EH (cell line): ENCODE measurements at places on chromosomes 12 and 14.

GRCh38 chr12:101962486-101962885, 85.1 kb downstream of the DRAM1 start:
- DNase-seq = no peak

DNA sequence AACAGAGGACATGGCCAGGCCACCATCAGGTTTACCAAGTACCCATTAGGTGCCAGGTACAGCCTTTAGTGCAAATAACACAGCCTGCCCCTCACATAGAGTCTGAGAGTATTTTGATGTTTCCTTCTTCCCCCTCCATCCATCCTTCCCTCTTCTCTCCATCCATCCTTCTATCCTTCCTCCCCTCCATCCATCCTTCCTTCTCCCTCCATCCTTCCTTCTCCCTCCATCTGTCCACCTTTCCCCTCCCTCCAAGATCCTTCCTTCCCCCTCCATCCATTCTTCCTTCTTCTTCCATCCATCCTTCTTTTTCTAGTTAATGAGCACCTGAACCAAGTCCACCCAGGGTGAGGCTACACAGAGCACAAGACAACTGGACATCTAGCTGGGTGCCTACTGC, 39.8 kb downstream of the ITPK1 start:
- DNase-seq = no peak

DNA sequence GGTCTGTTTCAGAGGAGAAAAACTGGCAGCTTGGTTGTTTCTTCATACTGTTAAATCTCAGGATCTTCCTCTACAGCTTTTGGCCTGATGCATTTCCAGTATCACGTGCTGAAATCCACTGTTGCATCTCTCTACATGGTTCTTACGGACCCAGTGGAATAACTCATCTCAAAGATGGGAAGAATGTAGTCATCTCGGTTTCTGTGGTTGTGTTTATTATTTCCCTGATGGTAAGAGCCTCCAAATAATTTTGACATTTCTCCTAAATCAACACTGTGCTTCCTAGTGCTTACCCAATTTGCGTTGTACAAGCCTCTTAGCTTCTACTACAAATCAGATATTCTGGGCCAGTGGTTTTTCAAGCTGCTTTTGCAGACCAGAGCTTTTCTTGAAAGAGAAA, 812.8 kb downstream of the C12orf50 start:
- DNase-seq = no peak

DNA sequence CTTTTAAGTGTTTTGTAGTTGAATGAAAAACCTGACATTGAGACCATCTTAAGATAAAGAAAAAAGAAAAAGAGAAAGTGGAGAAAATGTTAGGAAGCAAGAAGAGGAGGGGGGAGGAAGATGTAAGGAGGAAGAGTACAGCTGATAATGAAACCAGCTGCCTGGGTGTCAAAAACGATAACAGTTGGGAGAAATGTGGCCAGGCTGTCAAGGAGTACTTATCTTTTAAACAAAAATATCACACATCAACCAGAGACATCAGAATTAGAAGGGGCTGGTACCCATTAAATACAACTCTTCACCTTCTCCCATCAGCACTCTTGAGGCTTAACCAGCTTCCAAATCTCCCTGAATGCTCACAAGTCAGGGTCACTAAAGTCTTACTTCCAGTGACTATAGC, 4.5 kb downstream of the SLC11A2 start:
- DNase-seq = no peak

DNA sequence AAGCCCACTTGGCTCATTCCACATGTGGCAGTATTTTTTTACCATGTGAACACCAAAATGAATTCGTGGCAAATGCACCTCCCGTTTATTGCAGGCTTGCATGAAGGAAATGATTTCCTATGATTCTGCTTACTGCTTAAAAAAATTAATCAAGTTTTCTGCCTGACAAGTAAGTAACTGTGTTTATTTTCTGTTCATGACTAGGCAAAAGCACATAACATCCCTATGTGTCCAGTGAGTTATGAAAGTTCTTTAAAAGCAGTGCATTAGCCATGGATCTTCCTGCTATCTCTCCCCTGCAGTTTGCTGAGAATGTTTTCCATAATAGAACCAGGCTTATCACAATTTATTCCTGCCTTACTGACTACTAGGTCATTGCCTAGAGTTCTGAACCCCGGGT, 20.4 kb downstream of the GPR65 start:
- no peak for DNase-seq

DNA sequence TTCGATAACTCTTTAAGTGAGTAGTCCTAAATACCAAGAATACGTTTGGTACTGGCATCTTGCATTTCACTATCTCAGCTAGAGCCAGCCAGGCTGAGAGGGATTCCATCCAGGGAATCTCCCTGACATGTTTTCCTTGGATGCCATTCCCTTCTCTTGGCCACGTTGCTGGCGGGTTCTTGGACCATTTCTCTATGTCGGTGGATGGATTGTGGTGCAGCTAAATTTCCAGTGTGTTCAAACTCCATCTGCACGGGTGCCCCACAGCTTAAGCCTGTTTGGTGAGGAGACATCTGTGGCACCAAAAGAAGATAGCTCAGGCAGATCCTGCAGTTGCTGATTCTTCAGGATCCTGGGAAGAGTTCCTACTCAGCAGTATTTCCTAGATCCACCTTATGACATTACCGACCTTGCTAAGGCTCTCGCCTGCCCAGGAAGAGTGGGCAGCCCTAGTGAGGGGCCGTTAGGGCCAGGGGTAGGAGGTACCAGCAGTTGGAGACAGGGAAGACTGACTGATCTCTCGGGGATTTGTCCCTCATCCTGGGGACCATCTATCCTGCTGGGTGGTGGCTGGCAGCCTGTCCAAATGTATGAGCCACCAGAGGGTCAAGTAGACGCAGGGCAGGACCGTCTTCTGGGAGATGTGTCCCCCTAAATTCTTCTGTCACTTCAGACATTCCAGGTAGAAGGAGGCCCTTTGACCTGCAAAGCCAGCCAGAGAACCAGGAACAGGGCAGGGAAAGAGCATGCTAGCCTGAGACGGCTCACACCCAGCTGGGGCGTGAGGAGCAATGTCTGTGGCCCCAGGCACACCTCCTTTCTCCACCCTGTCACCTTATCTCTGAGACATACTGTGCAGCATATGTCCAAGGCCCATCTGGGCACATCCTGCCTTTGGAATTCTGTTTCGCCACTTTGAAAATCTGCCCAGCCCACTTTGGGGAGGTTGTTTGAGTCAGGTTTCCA, 72.6 kb upstream of the CAPRIN2 start:
- no peak for DNase-seq

DNA sequence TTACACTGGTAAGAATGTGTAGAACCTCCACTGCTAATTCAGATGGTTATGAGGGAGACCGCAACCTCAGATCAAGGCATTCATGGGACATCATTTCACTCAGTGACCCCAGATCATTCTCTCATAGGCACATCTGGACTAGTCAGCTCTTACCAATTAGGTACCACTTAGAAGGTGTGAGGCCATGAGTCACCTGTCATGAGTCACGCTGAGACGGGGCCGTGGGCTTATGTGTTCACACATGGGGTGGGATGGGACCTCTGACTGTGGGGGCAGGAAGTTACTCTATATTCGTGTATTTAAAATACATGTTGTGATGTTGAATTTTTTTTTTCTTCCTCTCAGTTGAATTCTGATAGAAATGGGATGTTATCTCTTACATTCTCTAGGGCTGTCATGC, 55.9 kb downstream of the CCDC92 start:
- DNase-seq = peak; percentile 31

DNA sequence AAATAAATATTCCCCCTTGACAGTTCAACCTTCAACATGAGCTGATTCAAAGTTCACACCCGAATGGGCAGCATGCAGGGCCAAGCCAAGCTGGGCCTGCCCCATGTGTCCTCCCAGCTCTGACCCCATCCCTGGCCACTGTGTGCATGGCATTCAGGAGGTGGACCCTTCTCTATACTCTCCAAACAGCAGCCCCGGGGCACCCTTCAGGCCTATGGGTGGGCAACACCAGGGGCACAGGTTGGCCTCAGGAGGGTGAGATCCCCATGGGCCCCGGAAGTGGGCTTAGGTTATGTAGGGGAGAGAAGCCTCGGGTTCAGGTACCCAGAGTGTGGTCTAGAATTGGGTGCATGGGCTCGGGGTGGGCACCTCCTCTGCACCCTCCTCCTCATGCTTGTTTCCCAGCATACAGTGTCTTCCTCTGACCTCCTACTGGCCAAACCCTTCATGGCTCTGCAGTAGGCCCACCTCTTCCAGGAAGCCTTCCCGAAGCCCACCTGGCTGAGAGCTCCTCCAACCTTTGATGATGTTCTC, 31.5 kb upstream of the BCL7A start:
- no peak for DNase-seq

GRCh38 chr14:100736269-100737180, 9.8 kb downstream of the DLK1 start:
- DNase-seq = no peak

DNA sequence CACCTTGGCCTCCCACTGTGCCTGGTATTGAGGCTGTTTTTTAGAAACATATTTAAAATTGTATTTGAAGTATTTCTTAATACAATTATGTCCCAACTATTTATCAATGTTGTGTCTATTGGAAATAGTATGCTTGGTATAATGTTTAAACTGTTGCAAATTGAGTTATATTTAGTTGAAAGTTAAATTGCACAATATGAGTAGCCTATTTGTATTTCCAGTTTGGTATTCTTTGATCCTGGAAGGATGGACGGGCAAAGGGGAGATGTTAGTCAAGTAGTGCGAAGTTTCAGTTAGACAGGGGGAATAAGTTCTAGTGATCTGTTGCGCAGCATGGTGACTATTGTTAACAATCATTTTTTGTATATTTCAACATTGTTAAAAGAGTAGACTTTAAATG, 111.5 kb downstream of the NUBPL start:
- DNase-seq = no peak

GRCh38 chr12:67890726-67891258, 98.5 kb upstream of the IFNG-AS1 start:
- peak; percentile 29 for DNase-seq

GRCh38 chr12:71780237-71780822, 25.7 kb downstream of the RAB21 start:
- DNase-seq = peak; percentile 54

DNA sequence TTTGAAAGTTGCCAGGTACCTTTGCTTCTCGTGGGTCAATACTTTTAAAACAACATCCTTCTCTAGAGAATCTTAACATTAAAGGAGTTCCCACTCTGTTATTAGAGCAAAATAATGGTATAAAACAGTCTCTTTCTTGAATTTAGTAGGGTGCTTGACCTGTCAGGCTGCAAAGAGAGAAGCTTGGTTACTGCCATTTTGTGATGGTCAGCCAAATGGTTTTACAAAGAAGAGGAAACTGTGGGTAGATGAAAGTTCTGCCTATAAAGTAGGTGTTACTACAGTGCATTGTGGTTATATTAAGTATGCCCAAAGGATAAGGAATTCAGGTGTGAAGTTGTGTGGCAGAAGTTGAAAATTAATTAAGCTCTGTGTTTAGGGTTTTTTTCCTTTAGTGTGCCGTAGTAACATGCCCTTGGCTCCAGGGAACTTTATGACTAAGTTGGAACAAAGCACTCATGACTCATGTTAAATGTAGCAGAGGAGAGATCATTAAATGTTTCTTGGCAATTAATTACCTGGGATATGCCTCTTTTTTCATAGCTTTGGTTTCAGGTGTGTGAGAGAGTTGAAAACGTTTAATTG, 354.0 kb upstream of the KITLG start:
- peak; percentile 56 for DNase-seq

GRCh38 chr12:117192057-117192456, 1.8 kb upstream of the FBXO21 start:
- DNase-seq = peak; percentile 35

GRCh38 chr12:71846322-71846940, 6.9 kb downstream of the TBC1D15 start:
- DNase-seq = peak; percentile 43

GRCh38 chr12:105481392-105482300, 151.2 kb downstream of the C12orf75 start:
- no peak for DNase-seq

- no peak for DNase-seq
These were observed 13.9 kb downstream of the SYT1 start for GRCh38 chr12:78878459-78878858.

- DNase-seq = peak; percentile 15
These were observed 162.5 kb downstream of the C12orf50 start for GRCh38 chr12:87866578-87867292.
